ENCODE measurements at places on chromosomes 7 and 10.

DNA sequence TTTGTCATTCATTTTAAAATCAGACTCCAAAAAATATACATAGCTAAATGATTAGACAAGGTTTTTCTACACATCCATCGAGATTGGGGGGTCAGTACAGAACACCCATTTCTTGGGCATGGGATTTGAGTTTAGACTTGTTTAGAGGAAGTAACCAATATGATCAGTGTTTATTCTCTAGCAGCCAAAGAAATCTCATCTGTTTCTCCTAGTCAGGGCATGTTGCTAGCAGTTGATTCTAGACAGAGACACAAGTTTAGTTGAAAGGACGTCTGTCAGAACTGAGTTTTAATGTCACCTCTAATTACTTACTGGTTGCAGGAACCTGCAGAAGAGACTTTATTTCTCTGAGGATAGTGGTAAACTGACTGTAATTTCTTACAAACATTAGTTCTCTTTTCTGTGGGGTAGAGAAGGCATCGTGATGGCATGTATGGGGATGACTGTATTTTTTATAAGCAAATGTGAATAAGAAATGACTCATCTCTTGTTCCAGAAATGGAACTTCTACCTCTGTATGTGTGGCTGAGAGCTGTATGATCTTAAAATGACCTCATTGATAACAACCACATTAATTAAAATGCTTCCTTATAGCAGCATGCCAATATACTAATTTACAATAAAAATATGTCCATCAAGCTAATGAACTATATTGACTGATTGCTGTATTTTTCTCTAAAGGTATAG, 30.6 kb upstream of the RHOBTB1 start:
- no peak for DNase-seq

DNA sequence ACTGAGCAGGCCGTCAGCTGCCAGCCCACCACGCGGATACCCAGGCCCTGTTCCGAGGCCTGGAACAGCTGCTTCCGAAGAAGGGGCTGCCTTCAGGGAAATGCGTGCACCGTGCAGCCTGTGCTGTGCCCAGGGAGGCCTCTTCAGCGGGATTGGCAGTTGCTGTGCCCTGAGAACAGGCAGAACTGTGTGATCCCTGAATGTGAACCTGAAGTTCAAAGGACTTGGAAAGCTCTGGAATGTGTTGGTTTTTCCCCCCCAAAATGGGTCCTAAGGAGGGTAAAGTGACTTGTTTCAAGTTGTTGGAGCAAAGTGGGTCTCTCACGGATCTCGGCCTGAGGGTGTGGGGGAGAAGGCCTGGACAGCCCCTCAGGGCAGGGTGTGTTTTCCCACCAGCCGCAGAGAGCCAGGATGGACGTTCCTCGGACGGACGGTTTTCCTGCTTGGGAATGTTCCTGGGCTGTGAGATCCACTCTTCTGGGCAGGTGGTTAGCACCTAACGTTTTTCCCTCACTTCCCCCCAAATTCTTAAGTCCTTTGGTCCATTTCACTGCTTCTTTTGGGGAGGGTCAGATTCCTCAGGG, 2.1 kb downstream of the SPRN start:
- no peak for DNase-seq

DNA sequence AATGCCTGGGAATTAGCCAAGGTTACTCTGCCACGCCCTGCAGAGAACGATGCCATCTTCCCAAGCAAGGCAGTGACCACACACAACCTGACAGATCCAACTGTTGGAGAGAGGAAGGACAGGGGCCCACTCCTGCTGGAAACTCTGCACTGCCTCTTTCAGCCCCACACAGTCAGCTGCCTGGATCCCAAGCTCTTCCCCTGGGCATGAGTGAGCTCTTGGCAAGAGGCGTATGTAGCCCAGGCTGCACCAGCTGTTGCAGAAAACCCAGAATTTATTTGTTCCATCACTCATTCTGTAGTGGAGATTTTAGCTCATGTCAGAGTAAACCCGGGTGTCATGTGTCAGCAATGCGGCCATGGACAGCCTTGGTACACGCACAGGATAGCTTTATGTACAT, 135.1 kb upstream of the TRIM24 start:
- no peak for DNase-seq

GRCh38 chr10:26323219-26323618, 106.6 kb downstream of the GAD2 start:
- DNase-seq: no peak

GRCh38 chr10:82738592-82738991, 863.6 kb downstream of the NRG3 start:
- DNase-seq: no peak

DNA sequence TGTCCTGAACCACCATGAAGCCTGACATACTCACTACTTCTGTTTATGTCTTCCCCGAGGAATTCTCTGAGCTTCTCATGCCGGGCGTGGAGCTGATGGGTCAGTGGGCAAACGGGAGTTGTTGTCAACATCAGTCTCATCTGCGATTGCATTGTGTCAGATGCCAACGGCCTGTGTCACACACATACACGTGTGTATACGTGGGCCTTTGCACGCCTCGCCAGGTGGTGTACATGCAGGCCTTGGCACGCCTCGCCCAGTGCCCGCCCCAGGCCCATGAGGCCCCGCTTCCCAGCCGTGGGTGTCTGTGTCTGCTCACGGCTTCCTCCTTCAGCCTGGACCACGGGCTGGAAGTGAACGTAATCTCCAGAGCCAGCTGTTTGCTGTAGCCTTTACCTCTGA, 7.5 kb upstream of the CSGALNACT2 start:
- DNase-seq: no peak

DNA sequence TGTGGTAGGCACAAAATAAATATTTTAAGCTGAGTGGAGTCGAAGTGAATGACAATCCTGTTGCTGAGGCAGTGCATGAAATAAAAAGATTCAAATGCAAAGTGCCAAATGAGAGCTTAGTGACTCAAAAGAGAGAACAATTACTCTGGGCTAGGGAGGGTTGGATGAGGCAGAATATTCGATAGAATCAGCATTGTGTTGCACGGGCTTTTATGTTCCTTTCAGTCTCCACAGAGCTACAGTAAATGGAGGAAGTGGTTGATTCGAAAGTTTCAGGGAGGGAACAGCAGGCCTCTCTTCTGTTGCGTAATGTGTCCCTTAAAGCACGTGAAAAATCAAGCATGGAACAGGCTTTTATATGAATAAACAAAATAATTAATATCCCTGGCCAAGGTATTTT, 599.3 kb upstream of the CELF2 start:
- no peak for DNase-seq

- DNase-seq: no peak
Observed at GRCh38 chr7:115680921-115681320, 349.6 kb downstream of the TFEC start.

DNA sequence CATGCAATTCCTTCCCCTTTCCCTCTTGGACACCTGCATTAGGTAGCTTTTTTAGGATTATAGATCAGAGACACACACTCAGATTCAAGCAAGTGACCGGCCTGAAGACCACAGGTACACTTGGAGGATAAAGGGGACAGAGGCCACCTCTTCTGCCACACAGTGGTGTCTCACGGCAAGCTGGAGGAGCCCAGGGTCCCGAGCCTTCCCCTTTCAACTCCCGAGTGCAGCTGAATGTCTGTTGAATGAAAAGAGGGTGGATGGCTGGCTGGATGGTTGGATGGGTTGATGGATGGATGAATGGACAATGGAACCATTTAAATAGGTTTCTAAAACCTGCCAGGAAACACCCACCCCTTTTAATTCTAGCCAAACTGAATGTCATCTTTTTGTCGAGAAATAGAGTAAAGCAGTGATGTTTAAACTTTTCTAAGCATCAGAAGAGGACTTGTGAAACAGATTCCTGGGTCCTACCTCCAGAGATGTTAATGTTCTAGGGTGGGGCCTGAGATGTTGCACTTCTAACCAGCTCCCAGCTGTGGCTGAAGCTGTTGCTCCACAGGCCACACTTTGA, 49.2 kb upstream of the ZMIZ1 start:
- no peak for DNase-seq

DNA sequence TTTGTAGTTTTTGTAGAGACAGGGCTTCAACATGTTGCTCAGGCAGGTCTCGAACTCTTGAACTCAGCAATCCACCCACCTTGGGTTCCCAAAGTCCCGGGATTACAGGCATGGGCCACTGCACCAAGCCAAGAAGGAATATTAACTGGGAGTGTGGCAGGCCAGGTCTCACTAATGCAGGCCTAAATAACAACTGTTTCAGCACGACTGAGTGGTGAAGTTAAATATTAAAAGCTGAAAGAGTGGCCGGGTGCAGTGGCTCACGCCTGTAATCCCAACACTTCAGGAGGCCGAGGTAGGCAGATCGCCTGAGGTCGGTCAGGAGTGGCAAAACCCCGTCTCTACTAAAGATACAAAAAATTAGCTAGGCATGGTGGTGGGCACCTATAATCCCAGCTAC, 21.1 kb downstream of the CHUK start:
- no peak for DNase-seq
